ENCODE measurements at places on chromosomes 3 and 15.

GRCh38 chr3:125107363-125107762, 51.6 kb upstream of the HEG1 start:
- DNase-seq, result no peak

GRCh38 chr15:62275831-62276230, 110.7 kb upstream of the C2CD4B start:
- no peak for DNase-seq

- no peak for DNase-seq
Measured at GRCh38 chr3:37912052-37912733, 50.5 kb downstream of the CTDSPL start.

DNA sequence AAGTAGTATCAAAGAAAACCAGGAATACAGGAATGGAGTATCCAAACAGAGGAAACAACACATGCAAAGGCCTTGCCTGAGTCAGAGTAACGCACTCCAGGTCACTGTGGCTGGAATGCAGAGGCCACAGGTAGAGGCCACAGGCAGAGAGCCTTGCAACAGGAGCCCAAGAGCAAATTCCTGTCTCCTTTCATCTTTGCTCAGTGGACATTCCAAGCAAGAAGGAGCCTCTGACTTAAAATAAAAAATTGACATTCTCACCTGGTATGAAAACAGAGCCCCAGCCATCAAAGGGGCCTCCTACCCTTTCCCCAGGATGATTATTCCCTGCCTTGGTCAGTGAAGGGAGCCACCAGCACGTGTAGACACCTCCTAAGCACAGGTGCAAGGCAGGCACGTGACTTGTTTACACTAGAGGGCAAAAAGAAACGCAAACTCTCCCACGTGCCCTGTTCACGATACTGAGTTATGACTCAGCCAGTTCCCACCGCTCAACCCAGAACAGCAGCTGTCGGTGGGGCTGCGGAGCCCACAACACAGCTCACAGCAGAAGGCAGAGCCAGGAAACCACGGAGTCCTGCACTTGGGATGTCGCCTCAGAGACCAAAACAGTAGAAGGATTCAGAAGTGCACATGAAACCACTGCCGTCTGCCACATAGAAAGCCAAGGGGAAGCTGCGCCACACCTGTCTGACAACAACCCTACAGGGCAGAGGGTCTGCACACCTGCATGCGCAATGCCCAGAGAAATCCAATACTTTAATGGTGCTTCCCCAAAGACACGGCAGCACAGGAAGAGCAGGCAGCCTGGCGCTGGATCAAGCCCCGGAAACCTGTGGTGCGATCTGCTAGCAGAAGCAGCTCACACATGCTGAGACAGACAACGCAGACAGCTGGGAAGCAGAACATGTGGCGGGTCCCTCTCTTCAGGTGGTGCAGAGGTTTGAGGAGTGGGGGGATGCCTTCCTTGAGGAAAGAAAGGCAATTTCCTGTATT, 52.1 kb downstream of the ITGB5 start:
- DNase-seq, result peak; percentile 41

GRCh38 chr3:8520816-8521403, 19.3 kb downstream of the LMCD1 start:
- DNase-seq, result no peak

DNA sequence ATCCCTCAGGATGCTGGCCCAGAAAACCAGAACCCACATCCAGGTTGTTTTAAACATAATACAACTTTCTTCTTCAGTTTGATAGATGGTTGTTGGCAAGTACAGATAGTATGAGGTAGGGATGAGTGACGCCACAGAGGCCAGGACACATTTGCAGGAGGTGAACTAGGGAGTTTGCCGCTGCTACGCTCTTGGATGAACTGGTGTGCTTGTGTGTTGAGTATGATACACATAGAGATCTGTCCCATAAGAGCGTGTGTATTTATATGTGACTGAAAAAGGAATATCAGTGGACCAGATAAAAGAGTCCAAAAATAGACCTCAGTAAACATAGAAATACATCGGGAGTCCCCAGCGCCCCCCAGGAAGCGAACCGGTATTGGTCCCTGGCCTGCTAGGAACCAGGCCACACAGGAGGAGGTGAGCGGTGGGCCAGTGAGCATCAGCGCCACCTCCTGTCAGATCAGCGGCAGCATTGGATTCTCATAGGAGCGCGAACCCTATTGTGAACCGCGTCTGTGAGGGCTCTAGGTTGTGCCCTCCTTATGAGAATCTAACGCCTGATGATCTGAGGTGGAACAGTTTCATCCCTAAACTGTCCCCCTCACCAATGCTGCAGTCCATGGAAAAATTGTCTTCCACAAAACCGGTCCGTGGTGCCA, 98.1 kb downstream of the LRRK1 start:
- no peak for DNase-seq

GRCh38 chr3:134751831-134752230, 43.2 kb upstream of the EPHB1 start:
- no peak for DNase-seq

- DNase-seq, result no peak
Measured at GRCh38 chr3:172145031-172145686, 105.8 kb downstream of the FNDC3B start.

GRCh38 chr3:172317481-172317880, 130.8 kb downstream of the GHSR start:
- DNase-seq, result no peak

DNA sequence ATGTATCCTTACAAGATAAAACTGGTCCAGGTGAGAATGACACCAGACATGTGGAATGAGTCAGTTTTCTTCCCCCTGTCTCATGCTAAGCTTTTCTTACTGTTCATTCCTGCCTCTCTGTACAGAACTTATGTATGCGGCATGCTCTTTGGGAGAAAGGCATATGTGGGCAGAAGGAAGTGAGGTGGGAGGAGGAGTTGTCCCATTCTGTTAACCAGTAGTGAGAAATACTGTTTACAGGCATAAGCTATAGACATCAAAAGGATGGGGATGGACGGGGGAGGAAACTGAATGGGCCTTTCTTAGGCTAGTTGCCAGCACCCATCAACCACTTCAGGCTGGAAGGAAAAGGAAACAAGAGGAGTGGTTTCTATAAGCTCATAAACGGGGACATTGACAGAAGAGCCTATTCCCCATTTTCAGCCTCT, 143.6 kb upstream of the BHLHE40 start:
- no peak for DNase-seq

DNA sequence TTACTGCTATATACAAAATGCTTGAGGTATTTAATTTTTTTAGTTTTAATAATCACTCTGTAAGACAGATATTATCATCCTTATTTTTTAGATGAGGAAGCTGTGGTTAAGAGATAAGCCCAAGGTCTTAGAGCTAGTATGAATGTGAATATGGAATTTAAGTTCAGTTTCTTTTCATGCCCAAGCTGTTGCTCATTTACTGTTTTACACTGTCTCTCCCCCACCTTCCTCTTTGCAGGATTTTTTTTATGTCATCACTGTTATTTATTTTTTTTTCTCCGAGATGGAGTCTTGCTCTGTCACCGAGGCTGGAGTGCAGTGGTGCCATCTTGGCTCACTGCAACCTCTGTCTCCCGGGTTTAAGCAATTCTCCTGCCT, 22.5 kb downstream of the MAP2K5 start:
- no peak for DNase-seq

DNA sequence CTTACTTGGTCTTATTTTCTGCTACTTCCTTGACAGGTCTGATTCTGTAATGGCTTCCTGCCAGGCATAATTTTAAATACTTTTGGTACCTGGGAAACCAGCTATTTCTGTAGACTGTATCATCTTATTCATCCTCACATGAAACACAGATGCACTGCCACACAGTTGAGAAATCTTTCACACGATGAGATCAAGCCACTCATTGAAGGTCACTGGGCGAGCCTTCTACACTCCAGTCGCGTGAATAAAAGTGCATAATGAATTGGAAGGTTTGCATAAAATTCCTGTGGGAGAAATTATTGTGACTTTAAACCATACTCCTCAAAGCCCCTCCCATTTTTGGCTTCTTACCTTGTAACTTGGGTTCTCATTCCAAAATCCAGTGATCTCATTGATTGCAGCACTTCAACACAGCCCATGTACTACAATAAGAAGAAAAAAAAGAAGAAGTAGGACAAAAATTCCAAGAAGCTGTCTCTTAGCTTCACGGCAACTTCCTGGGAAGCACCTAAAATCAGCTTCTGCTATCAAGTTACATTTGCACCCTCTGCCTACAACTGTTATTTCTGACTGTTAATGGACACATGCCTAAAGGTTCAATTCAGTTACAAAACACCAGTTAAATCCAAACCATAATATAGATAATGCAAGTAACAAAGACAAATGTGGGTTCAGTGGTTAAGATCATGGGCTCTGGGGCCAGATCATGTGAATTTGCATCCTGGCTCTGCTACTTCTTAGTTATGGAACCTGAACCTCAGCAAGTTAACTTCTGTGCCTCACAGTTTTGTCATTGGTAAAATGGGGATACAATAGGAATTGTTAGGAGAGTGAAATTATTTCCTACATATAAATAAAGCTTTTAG, 39.0 kb downstream of the SHC4 start:
- no peak for DNase-seq

GRCh38 chr15:31135523-31135922, 34.0 kb upstream of the TRPM1 start:
- no peak for DNase-seq

GRCh38 chr15:37810381-37810780, 124.1 kb upstream of the TMCO5A start:
- no peak for DNase-seq

Data from activated T-cell treated with anti-CD3 and anti-CD28 coated beads for 24 hours (primary cell).